ENCODE measurements at places on chromosomes 1 and 21. TPM values are rescaled to one million over a fixed set of nuclear protein-coding genes. Genes with fewer than 3 reads are reported as not detected.

DNA sequence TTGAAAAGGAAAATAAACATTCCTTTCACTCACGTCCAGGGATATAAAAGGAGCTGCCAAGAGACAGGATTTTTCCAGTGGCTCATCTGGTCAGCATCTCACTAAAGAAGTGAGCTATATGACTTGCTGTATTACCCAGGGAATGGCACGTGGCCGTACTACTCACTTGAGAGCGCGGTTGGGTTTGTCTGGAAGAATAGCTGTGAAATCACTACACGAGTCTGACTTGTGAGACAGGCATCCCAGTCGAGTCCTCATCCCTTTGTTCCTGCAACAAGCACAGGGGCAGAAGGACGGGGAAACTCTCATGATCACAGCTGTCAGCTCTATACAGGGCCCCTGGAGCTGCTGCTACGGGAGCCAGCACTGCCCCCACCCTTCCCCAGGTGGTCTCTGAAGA is 17.7 kb downstream of the RGS8 start:
- H3K27me3 ChIP-seq, result no peaks in the 10 kb centered on the region
- no peak overlapping the region for H3K4me3 ChIP-seq
- H3K4me1 ChIP-seq, result no peaks in the 10 kb centered on the region
- no peak for DNase-seq

GRCh38 chr1:186306533-186306932 is 68.5 kb downstream of the TPR start:
- H3K4me3 ChIP-seq, result no peak overlapping the region
- H3K27ac ChIP-seq, result no peak overlapping the region
- H3K4me1 ChIP-seq, result no peaks in the 10 kb centered on the region
- no peaks in the 10 kb centered on the region for H3K27me3 ChIP-seq

Gene TMEM81
- total RNA-seq, result 3.6 TPM

Gene AADACL3
- total RNA-seq, result not detected

- H3K27ac ChIP-seq, result no peak overlapping the region
- no peaks in the 10 kb centered on the region for H3K27me3 ChIP-seq
- H3K4me3 ChIP-seq, result no peak overlapping the region
Observed at GRCh38 chr21:43373362-43374227, 53.3 kb downstream of the SIK1 start.

Gene GNG12
- 45.6 TPM for total RNA-seq

Gene TMEM51
- total RNA-seq, result 20.7 TPM

Gene VSIG8
- total RNA-seq, result not detected

GRCh38 chr21:33206771-33207281 is 22.9 kb upstream of the IFNAR2 start:
- H3K4me3 ChIP-seq, result no peak overlapping the region
- DNase-seq, result no peak
- H3K36me3 ChIP-seq, result no peaks in the 10 kb centered on the region
- no peak overlapping the region for H3K27ac ChIP-seq
- no peaks in the 10 kb centered on the region for H3K27me3 ChIP-seq

Gene GBP2
- 152 TPM for total RNA-seq

DNA sequence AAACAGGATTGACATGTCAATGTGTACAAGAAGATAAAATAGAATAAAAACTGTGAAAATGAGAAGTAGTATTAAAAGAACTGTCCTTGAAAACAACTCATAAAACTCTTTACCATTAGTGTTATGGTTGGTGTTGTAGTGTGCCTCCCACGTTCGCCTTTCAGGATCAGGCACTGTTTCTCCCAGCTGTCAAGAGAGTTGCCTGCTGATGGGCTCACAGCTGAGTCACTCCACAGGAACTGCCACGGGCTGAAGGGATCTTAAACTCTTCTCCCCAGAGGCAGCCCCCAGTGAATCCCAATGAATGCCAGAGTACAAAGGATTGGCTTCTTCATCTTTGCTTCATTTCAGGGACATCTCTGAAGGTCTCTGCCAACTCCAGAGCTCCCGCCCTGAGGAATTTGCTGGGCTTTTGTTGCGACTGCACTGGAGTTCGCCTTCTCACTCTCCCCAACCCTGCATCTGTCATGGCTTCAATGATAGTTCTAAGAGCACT is 119.6 kb downstream of the ADGRL2 start:
- no peak for DNase-seq
- no peaks in the 10 kb centered on the region for H3K27me3 ChIP-seq
- no peaks in the 10 kb centered on the region for H3K36me3 ChIP-seq
- no peak overlapping the region for H3K27ac ChIP-seq
- H3K4me3 ChIP-seq, result no peak overlapping the region
- peaks cover 15% of the 10 kb centered on the region for H3K4me1 ChIP-seq

Data from sigmoid colon (tissue), 7 donors.